GM23338 (cell line): ENCODE measurements at places on chromosomes 11 and 22. TPM values are rescaled to one million over a fixed set of nuclear protein-coding genes. Genes with fewer than 3 reads are reported as not detected.

- peak; percentile 35 for DNase-seq
- H3K36me3 ChIP-seq = no peaks in the 10 kb centered on the region
- no peaks in the 10 kb centered on the region for H3K4me1 ChIP-seq
- H3K4me3 ChIP-seq = peak overlapping the region; percentile 91
Measured at GRCh38 chr11:36509201-36509639, 852 bp downstream of the TRAF6 start.

DNA sequence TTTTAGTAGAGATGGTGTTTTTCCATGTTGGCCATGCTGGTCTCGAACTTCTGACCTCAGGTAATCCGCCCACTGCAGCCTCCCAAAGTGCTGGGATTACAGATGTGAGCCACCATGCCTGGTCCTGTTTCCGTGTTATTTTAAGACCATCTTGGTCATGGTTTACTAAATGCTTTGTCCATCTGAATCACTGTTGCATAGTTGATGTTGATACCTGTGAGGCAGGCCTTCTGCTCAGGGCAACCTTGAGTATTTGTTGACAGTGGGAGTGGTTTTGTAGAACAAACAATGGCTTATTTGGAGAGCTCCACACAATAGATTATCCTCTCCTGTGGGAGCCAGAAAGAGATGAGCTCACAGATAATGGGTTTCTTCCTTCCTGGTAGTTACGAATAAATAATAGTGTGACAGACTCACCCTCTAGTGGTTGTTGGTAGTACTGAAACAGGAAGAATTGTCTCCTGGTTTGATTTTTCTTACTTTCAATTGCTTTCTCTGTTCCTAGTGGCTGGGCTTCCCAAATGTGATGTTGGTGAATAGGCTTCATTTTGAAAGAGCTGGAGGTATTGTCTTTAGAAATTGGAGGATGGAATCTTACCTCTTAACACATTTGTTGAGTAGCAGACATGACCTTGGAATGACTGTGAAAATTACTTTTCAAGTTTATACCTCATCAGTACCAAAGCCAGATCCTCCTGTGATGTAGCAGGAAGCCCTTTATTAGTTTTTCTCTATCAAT, 39.0 kb downstream of the CTNND1 start:
- H3K4me3 ChIP-seq = no peak overlapping the region
- no peaks in the 10 kb centered on the region for H3K4me1 ChIP-seq
- peak overlapping the region; percentile 56 for H3K27ac ChIP-seq
- no peaks in the 10 kb centered on the region for H3K27me3 ChIP-seq
- H3K36me3 ChIP-seq = peaks cover 46% of the 10 kb centered on the region
- peak; percentile 93 for DNase-seq

DNA sequence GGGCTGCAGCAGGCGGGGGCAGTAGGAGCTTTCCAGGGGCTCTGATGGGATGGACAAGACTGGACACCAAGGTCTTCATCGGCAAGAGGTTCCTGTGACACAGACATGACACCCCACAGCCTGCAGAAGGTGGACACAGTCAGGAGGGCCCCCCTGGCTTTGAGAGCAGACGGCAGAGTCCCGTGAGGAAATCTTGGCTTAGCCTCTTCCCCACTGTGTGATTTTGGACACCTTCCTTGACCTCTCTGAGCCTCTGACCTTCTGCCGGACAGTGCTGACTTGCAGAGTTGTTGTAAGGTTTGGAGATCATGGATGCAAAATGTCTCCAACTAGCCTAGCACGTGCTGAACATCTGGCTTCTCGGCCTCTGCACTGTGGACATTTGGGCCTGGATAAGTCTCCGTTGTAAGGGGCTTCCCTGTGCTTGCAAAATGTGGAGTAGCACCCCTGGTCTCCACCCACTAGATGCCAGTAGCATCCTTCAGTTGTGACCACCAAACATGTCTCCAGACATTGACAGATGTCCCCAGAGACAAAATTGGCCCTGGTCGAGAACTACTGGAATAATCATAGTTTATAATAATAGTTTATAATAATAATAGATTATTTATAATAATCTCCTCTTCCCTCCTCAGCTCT, 54.6 kb downstream of the MCM5 start:
- DNase-seq = no peak
- H3K27ac ChIP-seq = no peak overlapping the region
- no peaks in the 10 kb centered on the region for H3K27me3 ChIP-seq
- peaks cover 5% of the 10 kb centered on the region; the same call in 1 of the 2 replicates for H3K4me1 ChIP-seq
- H3K36me3 ChIP-seq = no peaks in the 10 kb centered on the region

Gene CENPM
- 40.0 and 61.6 TPM in 2 replicates for total RNA-seq

Gene XKR3
- total RNA-seq = not detected in 2 replicates

Gene OR52A1
- total RNA-seq = 4.3 and 4.4 TPM in 2 replicates

GRCh38 chr11:27837895-27838563, 137.8 kb upstream of the BDNF start:
- no peak overlapping the region for H3K4me3 ChIP-seq
- no peak for DNase-seq
- H3K36me3 ChIP-seq = no peaks in the 10 kb centered on the region
- H3K27me3 ChIP-seq = no peaks in the 10 kb centered on the region
- H3K4me1 ChIP-seq = no peaks in the 10 kb centered on the region

DNA sequence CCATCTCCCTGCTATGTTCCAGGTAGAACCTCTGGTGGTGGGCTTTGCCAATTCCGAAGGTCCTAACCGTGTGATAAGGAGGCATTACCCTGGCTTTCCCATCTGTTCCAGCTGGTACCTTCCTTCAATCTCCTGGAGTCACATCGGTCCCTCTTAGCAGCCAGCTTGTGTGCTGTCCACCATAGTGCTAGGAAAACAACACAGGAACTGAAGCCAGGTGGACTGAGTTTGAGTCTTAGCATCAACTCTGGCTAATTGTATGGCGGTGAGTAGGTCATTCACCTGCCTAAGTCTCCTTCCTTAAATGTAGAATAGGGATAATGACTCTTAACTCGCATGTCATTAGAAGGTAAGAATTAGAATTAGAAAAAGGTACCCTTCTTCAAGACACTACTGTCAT, 159.6 kb upstream of the E2F8 start:
- H3K27ac ChIP-seq = no peak overlapping the region
- H3K4me3 ChIP-seq = no peak overlapping the region
- no peaks in the 10 kb centered on the region for H3K36me3 ChIP-seq
- H3K4me1 ChIP-seq = no peaks in the 10 kb centered on the region
- DNase-seq = no peak
- H3K27me3 ChIP-seq = no peaks in the 10 kb centered on the region

GRCh38 chr11:128291007-128291406, 296.4 kb downstream of the ETS1 start:
- no peak overlapping the region for H3K27ac ChIP-seq
- no peak for DNase-seq
- no peak overlapping the region for H3K4me3 ChIP-seq
- no peaks in the 10 kb centered on the region for H3K36me3 ChIP-seq
- H3K4me1 ChIP-seq = no peaks in the 10 kb centered on the region; the same call in 1 of the 2 replicates

- no peaks in the 10 kb centered on the region for H3K27me3 ChIP-seq
- H3K36me3 ChIP-seq = no peaks in the 10 kb centered on the region
- peak; percentile 87 for DNase-seq
- H3K4me1 ChIP-seq = peaks cover 15% of the 10 kb centered on the region
- H3K4me3 ChIP-seq = peak overlapping the region; percentile 95
Measured at GRCh38 chr22:31347251-31348008, 1.3 kb upstream of the PATZ1 start.

GRCh38 chr22:24330636-24331035, 60.0 kb downstream of the SPECC1L start:
- H3K27me3 ChIP-seq = no peaks in the 10 kb centered on the region
- peaks cover 15% of the 10 kb centered on the region; the same call in 1 of the 2 replicates for H3K36me3 ChIP-seq
- no peak overlapping the region for H3K27ac ChIP-seq

DNA sequence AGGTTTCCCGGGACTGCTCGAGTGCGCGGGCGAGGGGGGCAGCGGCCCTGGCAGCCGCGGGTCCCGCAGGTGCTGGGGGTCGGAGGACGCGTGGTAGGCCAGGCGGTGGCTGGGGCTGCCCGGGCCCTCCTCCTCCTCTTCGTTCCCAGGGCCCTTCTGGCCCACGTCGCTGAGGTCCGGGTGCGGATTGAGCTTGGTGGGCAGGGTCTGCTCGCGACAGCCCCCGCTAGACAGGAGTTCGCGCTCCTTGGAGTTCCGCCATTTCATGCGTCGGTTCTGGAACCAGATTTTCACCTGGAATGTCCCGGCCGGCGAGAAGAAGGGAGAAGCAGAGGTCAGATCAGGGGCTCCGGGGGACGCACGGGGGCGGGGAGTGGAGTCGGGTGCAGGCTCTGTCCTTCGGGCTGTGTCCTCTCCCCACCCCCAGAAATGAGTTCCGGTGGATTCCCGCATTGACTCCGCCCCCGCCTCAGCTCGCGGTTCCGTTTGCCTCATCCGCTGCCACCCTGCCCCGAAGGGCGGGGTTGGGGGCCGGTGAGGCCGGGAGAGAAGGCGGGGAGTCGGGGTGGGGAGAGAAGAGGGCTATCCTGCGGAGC, 3.9 kb downstream of the DBX1 start:
- H3K4me1 ChIP-seq = peaks cover 56% of the 10 kb centered on the region
- peak; percentile 90 for DNase-seq
- no peaks in the 10 kb centered on the region; the same call in 1 of the 2 replicates for H3K36me3 ChIP-seq
- no peak overlapping the region for H3K27ac ChIP-seq
- H3K4me3 ChIP-seq = peak overlapping the region; percentile 81
- peaks cover 84% of the 10 kb centered on the region for H3K27me3 ChIP-seq

- DNase-seq = no peak
- no peaks in the 10 kb centered on the region for H3K27me3 ChIP-seq
- H3K36me3 ChIP-seq = no peaks in the 10 kb centered on the region
- H3K4me3 ChIP-seq = no peak overlapping the region
- no peak overlapping the region for H3K27ac ChIP-seq
- peaks cover 45% of the 10 kb centered on the region for H3K4me1 ChIP-seq
Measured at GRCh38 chr22:39177791-39178190, 25.3 kb upstream of the CBX7 start.

GRCh38 chr22:41862160-41862529, 29.2 kb downstream of the SREBF2 start:
- peak overlapping the region; percentile 47; the same call in 1 of the 2 replicates for H3K27ac ChIP-seq
- no peak overlapping the region for H3K4me3 ChIP-seq
- peaks cover 16% of the 10 kb centered on the region for H3K36me3 ChIP-seq
- no peaks in the 10 kb centered on the region for H3K27me3 ChIP-seq

Gene SHANK3
- 4.9 and 5.1 TPM in 2 replicates for total RNA-seq

GRCh38 chr11:117144477-117145392, 648 bp downstream of the PAFAH1B2 start:
- peak overlapping the region; percentile 95 for H3K27ac ChIP-seq
- DNase-seq = peak; percentile 58

DNA sequence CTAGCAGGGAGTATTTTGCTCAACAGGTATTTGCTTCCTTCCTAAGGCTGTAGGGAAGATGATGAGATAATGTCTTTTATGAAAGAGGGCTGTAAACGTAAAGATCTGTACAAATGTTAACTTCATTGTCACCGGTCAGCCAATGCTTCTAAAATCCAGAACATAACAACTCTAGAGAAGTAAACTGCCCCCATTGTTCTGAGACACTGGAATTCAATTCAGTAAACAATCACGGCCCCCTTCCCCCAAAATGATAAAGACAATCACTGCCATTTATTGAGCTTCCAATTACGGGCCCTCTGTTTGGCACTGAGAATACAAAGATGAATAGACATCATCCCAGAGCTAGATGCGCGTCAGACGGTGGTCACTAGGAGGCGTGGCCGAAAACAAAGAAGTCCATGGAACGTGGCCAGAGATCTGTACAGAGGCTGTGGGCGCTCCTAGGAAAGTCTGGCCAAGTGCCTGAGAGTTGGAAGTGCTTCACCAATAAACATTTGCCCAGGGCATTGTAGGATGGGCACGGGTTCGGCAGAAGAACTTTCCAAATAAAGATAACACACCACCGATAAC, 576 bp downstream of the TMEM258 start:
- no peaks in the 10 kb centered on the region for H3K27me3 ChIP-seq
- H3K27ac ChIP-seq = peak overlapping the region; percentile 92
- peaks cover 12% of the 10 kb centered on the region for H3K36me3 ChIP-seq
- peak overlapping the region; percentile 82 for H3K4me3 ChIP-seq

DNA sequence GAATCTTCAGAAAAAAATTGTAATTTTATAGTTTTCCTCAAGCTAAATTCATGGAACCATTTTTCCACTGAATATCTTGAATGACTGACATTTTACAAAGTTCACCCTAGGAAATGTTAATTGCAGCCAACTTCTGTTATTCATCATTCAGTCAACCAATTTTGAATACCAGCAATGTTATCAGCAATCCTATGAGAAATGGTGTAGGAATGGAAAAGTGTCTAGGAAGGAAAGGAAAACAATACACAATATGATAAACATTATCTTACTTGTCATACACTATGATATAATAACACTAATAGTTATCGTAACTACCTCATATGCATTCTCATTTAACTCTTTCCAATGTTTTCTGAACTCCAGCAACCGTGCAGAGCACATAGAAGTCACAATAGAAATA, 790.5 kb upstream of the LRRC4C start:
- DNase-seq = no peak
- no peak overlapping the region for H3K27ac ChIP-seq
- H3K27me3 ChIP-seq = no peaks in the 10 kb centered on the region
- no peak overlapping the region for H3K4me3 ChIP-seq

GRCh38 chr11:108392353-108392752, 75.0 kb downstream of the C11orf65 start:
- no peaks in the 10 kb centered on the region for H3K36me3 ChIP-seq
- H3K4me3 ChIP-seq = no peak overlapping the region
- H3K4me1 ChIP-seq = no peaks in the 10 kb centered on the region
- no peak for DNase-seq
- H3K27me3 ChIP-seq = no peaks in the 10 kb centered on the region

DNA sequence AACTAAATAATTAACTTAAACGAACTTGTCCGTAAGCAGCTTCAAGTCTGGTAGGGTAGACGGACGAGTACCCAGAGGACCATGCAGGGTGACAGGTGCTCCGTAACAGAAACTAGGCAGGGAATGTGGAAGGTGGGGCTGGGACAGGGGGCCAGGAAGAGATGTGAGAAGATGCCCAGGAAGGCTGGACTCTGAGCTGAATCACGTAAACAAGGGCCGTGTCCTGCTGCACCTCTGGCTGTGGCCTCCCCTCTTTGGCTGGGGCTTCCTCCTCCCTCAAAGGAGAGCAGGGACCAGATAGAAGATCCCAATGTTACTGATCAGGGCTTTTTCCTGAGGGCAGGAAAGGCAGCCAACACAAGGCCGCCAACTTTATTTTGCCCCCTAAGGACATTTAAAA, 47.9 kb downstream of the PACSIN2 start:
- no peak overlapping the region for H3K4me3 ChIP-seq
- H3K27ac ChIP-seq = no peak overlapping the region; the same call in 1 of the 2 replicates
- DNase-seq = no peak
- H3K36me3 ChIP-seq = no peaks in the 10 kb centered on the region
